ENCODE measurements at places on chromosomes 6 and 20.

DNA sequence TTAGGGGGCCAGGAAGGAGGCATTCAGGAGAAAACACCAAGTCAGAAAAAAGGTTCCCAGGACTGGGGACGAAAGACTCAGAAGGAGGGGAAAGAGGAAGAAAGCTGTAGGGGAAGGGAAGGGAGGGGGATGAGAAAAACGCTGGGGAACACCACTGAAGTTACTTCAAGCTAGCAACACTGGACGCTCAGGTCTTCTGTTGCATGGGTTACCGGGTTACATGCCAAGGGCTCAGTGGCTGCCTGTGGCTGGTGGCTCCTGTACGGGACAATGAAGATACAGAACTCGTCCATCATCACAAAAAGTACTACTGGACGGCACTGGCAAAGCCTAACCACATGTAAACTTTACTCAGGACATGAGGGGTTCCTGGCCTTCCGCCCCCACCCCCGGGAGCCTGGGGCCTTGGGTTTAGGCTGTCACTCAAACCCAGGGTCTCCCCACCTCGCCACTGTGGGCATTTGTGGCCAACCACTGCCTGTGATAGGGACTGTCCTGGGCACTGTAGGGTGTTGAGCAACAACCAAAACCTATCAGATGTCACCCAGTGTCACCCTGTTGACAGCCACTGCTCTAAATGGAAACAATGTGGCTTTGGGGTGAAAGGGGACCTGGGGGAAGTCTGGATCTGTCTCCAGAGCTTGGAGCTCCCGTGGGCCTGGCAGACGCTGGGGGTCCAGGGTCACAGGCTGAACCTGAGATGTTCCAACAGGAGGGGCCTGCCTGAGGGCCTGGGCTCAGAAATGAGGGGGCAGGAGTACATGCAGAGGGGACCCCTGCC lies 40.3 kb upstream of the CD93 start:
- DNase-seq, result no peak

DNA sequence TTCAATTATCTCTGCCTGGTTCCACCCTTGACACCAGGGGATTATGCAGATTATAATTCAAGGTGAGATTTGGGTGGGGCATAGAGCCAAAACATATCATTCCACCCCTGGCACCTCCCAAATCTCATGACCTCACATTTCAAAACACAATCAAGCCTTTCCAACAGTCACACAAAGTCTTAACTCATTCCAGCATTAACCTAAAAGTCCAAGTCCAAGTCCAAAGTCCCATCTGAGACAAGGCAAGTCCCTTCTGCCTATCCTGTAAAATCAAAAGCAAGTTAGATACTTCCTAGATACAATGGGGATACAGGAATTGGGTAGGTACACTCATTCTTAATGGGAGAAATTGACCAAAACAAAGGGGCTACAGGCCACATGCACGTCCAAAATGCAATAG lies 73.7 kb upstream of the SLC24A3 start:
- DNase-seq, result no peak

DNA sequence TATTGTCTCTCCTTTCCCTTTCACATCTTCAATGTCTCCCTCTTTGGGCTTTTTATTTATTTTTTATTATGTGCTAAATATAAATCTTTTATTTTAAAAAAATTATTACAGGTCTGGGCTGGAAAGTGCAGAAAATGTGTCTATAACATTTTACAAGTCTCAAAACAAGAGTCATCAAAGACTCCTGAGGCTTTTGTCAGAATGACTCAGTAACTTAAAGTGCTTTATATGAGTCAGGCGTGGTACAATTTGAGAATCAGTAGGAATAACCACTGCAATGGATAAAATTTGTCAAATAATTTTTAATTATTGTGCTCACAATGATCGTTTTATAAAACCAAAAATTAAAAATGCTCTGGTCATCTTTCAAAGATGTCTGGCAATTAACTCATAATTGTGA lies 193.9 kb downstream of the MMUT start:
- no peak for DNase-seq

DNA sequence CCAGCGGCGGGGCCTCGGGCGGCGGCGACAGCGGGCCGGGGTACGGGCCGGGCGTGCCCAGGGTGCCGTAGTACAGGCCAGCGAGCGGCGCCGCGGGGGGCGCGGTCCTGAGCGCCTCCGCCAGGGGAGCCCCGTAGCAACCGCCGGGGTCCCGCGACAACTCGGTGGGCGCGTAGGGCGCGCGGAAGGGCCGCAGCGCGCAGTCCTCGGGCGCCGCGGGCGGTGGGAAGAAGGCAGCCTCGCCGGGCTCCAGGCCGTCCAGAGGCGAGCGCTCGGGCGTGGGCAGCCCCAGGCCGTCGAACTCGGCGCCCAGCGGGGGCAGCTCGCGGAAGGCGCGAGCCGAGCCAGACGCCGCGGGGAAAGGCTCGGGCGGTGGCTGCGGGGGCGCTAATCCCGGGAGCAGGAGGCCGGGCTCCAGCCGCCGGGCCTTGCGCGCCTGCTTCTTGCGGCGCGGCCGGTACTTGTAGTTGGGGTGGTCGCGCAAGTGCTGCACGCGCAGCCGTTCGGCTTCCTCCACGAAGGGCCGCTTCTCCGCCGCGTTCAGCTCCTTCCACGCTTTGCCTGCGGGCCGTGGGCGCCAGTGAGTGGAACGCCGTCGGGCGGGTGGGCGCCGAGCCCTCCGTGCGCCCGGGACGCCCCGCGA lies 916 bp downstream of the SOX18 start:
- DNase-seq, result no peak

GRCh38 chr6:125943528-125944433 lies 12.8 kb upstream of the HINT3 start:
- DNase-seq, result no peak
